ENCODE measurements at places on chromosomes 16 and 17. TPM values are rescaled to one million over a fixed set of nuclear protein-coding genes. Genes with fewer than 3 reads are reported as not detected.

Gene ZPBP2
- total RNA-seq: not detected

Gene HID1
- 1.4 TPM for total RNA-seq

GRCh38 chr16:88460496-88461330 lies 7.6 kb downstream of the ZFPM1 start:
- H3K36me3 ChIP-seq: no peaks in the 10 kb centered on the region
- DNase-seq: no peak
- H3K27me3 ChIP-seq: no peaks in the 10 kb centered on the region
- H3K4me1 ChIP-seq: peaks cover 27% of the 10 kb centered on the region
- H3K4me3 ChIP-seq: no peak overlapping the region

- H3K27me3 ChIP-seq: no peaks in the 10 kb centered on the region
- peaks cover 19% of the 10 kb centered on the region for H3K36me3 ChIP-seq
- H3K4me1 ChIP-seq: peaks cover 44% of the 10 kb centered on the region
- no peak overlapping the region for H3K4me3 ChIP-seq
- DNase-seq: no peak
Measured at GRCh38 chr17:4136373-4136772, 6.5 kb downstream of the ZZEF1 start.

DNA sequence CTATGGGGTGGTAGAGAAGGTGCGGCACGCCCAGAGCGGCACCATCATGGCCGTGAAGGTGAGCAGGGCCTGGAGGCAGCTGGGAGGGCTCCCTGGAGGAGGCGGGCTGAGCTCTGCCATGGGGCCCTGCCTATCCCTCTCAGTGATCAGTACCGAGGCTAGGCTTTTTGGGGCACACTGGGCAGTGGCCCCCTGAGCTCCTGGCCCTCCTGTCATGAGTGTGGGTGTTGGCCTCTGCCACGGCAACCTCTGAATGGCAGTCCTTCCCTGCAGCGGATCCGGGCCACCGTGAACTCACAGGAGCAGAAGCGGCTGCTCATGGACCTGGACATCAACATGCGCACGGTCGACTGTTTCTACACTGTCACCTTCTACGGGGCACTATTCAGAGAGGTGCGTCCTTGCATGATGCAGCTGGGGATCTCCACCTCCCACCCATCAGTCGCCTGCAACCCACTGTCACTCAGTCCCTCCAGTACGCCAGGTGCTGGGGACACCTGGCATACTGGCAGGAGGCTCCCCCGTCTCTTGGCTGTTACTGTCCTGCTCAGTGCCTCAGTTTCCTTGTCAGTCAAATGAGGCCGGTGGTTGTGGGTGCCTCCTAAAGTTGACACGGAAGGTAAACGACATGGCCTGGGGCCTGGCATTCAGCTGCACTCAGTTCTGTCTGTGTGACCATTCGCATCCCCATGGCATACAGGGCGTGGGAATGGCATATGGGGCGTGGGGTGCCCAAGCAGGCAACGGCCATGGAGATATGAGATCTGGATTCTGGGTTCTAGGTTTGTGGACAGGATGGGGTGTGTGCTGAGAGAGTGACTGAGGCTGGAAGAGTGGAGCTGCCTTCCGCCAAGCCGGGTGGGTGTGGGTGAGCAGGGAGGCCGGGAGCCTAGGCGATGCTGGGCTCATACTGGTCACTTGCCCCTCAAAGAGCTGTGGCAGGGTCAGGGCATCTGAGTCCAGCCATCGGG lies 16.4 kb downstream of the MAP2K3 start:
- no peak overlapping the region for H3K4me3 ChIP-seq
- no peaks in the 10 kb centered on the region for H3K4me1 ChIP-seq
- peaks cover 60% of the 10 kb centered on the region for H3K36me3 ChIP-seq
- no peak overlapping the region for H3K27ac ChIP-seq
- H3K27me3 ChIP-seq: no peaks in the 10 kb centered on the region
- DNase-seq: no peak

DNA sequence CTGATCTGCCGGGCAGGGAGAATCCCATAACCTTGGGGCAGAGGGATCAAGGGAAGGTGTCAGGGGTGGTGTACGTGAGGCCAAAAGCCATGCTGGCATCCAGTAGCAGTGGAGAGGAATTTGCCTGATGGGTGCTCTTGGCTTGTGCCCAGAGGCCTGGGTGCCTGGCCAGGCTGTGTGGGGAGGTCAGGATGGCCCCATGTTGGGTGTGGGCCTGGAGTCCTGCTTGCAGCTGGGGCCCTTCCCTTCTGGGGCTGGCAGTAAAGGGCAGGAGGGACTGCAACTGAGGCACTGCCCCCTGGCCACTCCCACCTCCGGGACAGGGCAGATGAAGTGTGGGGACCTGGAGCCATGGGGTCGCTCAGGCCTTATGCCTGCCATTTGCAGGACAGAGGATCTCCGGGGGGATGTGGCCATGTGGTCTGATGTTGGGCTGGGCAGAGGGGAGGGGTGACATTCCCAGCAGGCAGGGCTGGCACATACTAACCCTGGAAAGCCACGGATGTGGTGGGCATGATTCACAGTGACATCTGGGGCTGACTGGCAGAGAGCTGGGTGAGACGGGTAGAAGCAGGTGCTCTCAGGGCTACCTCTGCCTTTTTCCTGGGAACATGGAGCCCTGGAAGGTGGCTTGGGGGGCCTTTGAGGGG lies 3.5 kb downstream of the FMNL1 start:
- no peaks in the 10 kb centered on the region for H3K27me3 ChIP-seq
- peak overlapping the region; percentile 99 for H3K27ac ChIP-seq
- peaks cover 54% of the 10 kb centered on the region for H3K4me1 ChIP-seq
- peaks cover 74% of the 10 kb centered on the region for H3K36me3 ChIP-seq

DNA sequence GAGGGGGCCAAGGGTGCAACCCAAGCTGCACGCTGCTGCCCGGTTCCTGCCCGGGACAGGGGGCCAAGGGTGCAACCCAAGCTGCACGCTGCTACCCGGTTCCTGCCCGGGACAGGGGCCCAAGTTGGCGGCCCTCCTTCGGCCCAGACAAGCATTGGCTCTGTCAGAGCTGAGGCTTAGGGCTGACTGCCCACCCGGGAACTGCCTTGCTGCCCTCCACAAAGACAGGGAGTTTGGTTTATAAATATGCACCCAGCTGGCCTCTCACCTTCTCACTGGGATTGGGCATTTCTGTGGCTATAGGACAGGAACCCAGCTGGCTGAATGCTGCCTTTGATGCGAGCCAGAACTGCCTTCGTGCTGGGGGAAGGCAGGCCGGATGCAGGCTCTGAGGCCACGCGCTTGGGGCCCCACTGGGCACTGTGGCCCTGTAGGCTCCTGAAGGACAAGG lies 105.7 kb downstream of the IRX5 start:
- H3K4me1 ChIP-seq: no peaks in the 10 kb centered on the region
- H3K36me3 ChIP-seq: no peaks in the 10 kb centered on the region
- H3K27ac ChIP-seq: no peak overlapping the region
- no peaks in the 10 kb centered on the region for H3K27me3 ChIP-seq

DNA sequence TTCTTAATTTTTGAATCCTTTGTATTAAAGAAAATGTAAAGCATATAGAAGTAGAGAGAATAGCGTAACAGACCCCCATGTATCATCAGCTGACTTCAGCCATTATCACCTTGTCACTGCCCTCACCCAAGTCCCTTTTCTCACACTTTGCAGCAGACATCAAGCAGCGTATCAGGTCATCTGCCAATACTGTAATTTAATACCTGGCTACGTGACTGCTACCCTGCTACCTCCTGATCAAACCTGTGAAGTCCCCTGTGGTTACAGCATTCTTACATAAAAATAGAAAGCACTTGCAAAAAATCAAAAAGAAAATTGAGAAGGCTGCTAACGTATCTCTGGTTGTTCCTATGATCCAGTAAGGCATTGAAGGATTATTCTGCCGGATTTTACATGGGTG lies 96.4 kb downstream of the PLCG2 start:
- no peak overlapping the region for H3K27ac ChIP-seq
- no peaks in the 10 kb centered on the region for H3K27me3 ChIP-seq
- no peak for DNase-seq
- no peak overlapping the region for H3K4me3 ChIP-seq
